ENCODE measurements at places on chromosomes 6 and 20. TPM values are rescaled to one million over a fixed set of nuclear protein-coding genes. Genes with fewer than 3 reads are reported as not detected.

DNA sequence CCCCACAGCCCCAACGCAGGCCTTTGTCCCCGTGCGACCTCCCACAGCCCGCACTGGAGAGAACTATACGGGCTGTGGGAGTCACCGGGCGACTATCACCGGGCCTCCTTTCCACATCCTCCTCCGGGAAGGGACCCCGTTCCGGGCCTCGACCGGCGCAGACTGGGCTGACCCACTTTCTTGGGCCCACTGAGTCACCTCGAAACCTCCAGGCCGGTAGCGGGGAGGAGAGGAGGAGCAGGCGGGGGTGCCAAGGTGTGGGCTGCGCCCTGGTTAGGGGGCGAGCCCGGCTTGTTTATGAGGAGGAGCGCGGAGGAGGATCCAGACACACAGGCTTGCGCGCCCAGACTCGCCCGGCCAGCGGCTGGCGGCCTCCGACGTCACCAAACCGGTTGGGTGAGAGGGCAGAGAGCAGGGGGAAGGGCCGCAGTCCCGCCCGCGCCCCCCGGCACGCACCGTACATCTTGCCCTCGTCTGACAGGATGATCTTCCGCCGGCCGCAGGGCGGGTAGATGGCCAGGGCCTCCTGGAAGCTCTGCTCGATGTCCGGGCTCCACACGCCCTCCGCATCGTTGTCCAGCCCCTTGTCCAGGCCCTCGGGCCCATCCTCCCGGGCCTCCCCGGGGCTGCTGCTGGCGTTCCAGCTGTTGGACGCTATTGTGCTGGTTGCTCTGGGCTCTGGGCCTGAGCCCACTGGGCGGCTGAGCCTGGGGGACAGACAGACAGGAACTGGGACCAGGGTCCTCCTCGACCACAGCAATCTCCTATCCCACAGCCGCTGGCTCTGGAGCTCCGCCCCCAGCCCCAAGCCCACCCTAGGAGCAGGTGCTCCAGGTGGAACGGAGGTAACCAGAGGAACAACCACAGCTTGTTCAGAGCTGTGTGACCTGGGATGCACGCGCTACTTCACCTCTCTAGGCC is 10.6 kb downstream of the TEAD3 start:
- peak overlapping the region; percentile 67 for H3K27ac ChIP-seq
- peaks cover 22% of the 10 kb centered on the region for H3K4me1 ChIP-seq
- no peak for DNase-seq

- H3K4me3 ChIP-seq: no peak overlapping the region
- peaks cover 62% of the 10 kb centered on the region for H3K36me3 ChIP-seq
- peak overlapping the region; percentile 10 for H3K27ac ChIP-seq
- DNase-seq: no peak
- no peaks in the 10 kb centered on the region for H3K27me3 ChIP-seq
Measured at GRCh38 chr6:36912586-36912985, 26.8 kb downstream of the C6orf89 start.

The HCRTR2 gene
- total RNA-seq: not detected

The ULBP1 gene
- not detected for total RNA-seq

DNA sequence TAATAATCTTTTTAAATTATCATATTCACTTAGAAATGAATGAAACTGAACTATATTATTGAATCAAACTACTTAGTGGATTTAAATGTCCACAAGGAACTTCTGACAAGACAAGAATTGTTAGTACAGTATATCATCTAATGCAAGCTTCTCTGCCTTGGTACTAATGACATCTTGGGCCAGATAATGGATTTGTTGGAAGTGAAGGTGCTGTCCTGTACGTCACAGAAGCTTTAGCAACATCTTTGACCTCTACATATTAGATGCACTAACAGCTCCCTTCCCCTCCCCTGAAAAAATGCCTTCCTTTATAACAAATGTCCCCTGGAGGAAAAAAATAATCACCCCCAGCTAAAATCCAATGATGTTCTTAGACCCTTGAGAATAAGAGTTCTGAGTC is 695.8 kb upstream of the EYS start:
- H3K27ac ChIP-seq: no peak overlapping the region
- no peaks in the 10 kb centered on the region for H3K36me3 ChIP-seq
- H3K4me3 ChIP-seq: no peak overlapping the region
- no peaks in the 10 kb centered on the region for H3K4me1 ChIP-seq
- no peak for DNase-seq

The PDSS2 gene
- total RNA-seq: 8.4 TPM

DNA sequence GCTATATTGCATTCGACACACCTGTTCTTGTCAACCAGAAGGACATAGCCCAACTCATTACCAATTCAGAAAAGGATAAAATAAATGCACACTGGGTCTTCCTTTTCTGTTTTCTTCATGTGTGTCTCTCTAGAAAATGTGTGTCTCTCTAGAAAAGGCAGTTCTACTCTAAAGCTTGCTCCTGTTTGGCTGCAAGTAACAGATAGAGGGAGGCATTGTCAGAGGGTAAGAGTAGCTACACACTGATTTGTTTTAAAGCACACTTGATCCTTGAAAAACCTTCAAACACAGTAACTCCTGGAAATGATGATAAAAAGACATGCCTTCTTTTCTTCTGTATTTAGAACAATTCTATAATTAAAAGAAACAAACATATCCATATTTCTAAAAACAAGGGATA is 21.3 kb downstream of the GRM1 start:
- no peaks in the 10 kb centered on the region for H3K4me1 ChIP-seq
- H3K36me3 ChIP-seq: no peaks in the 10 kb centered on the region
- no peak overlapping the region for H3K4me3 ChIP-seq

The GLP1R gene
- 0.20 TPM for total RNA-seq
